ENCODE measurements at places on chromosomes 7 and 10.

DNA sequence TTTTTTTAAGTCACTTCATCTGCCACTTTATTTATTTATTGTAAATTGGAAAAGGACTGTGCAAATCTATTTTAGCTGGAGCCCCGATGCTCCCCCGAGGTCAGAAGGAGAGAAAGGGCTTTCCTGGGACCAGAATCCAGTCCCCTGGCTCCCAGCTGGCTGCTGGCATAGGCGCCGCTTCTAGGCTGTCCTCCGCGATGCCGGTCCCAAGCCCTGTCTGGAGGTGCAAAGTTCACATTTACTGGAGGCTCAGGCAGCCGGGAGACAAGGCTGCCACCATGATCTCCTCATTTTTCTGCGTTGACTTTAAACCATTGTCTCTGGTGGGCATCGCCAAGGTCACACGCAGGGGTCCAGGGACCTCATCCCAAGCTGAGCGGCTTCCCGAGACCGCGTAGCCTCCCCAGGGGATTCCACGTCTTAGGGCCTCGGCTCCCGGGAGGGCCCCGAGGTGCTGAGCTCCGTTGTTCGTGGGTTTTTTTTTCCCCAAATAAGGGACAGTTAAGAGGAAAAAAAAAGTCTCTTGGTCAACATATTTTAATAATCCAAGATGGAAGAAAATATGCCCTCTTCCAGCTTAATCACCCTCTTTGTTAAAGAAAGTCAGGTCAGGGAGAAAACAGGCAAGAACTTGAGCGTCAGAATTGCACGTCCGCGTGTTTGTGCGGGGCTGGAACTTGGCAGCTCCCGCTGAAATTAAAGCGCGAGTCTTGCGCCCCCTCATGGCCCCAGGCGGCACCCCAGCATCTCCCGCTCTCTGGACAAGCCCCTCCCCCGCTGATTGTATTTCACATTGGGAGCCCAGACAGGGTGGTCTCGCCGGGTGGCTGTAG, 11.9 kb downstream of the RGR start:
- DNase-seq = no peak

DNA sequence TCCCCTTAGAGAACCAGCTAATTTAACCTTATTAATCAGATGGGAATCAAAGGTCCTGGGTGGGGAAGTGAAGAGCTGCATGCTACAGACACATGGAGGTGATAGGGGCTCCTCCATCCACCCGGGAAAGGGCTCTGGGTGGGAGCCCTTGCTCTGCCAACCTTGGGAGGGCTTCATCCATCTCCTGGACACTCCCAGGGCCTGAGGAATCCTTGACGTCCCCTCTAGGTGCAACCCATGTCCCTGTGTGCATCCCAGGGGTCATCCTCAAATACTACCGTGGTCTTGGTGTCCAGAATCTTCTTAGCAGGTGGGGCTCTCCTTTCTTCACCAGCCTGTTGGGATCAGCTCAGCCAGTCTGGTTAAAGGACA, 55.4 kb upstream of the IGFBP3 start:
- DNase-seq = no peak

DNA sequence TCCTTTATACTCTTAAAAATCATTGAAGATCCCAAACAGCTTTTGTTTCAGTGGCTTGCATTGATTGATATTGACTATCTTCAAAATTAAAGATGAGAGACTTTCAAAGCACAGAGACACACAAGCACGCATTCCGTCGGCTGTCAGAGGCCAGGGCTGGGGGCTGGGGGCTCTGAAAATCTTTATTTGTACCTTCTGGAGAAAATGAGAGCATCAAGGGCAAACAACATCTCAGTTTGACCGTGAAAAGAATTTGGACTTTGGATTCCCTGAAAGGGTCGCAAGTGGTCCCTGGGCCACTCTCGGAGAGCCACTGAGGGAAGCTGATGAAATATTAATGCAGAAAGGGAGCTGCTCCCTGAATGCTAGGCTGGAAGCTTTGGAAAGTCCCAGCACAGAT, 96.4 kb downstream of the CHST15 start:
- no peak for DNase-seq

DNA sequence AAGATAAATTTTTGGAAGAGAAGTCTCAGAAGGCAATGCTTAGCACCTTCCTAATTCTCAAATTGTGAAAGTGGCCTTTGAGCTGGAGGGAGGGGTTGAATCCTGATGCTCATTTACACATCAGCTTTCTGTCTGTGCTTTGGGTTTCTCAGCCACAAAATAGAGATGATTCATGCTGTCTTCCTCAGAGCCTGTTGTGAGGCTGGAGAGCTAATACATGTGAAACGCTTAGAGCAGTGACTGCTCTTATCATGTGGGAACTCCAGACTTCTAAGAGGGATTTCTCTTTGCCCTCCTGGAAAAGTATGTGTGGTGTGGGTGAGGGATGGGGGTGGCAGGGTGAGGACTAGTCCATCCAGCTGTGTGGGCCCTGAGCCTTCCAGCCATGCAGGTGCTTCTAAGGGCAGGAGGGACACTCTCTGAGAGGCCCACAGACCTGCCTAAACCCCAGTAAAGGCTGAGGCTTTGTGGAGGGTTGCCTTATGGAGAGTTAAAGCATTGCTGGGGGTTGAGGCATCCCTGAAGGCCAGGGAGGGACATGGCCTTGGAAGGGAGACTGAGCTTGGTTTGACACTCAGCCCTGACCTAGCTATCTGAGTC, 4.8 kb upstream of the EVX1 start:
- DNase-seq = no peak

- no peak for DNase-seq
These were observed at the start of gene PAPSS2 for GRCh38 chr10:87659571-87660483. Gene PAPSS2, plus strand, starts transcription at chr10:87659878. Its CDS starts 104 bp downstream, at chr10:87659982.

- no peak for DNase-seq
These were observed 62.4 kb downstream of the EEPD1 start for GRCh38 chr7:36215457-36215765.

- no peak for DNase-seq
These were observed 30.2 kb upstream of the ANKRD2 start for GRCh38 chr10:97542169-97543024.

DNA sequence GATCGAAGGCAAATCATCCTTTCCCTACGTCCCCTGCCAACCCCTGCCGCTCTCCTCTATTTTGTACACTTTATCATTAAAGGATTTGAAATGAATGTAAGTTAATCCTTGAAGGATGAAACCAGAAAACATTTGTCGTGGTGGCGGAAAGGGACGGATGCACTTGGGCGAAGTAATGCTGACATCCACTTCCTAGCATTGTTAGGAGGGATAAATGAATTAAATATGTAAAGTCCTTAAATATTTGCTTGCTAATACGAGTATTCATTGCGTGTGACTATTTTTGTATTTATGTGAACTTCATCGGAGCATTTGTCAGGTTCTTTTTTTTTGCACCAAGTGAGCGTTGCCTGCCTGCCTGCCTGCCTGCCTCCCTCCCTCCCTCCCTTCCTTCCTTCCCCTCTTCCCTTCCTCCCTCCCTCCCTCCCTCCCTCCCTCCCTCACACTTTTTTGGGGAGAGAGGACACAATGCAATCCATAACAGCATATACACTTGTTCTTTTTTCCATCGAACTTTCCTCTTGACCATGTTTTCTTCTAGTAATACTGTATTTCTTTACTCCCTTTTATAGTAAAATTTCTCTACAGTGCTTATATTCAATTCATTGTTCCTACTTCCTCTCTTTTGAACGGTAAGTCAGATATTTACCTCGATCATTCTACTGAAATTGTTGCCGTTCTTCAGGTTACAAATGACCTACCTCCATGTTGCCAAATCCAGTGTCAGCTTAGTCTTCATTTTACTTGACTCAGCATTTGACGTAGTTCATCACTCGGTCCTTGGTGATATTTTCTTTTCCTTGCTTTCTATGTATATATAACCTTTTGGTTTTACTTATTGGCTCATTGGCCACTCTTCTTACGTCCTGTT, 831 bp downstream of the CCDC7 start:
- DNase-seq = no peak
